Renal cortical epithelial cell (primary cell): ENCODE measurements at places on chromosomes 6 and 20.

DNA sequence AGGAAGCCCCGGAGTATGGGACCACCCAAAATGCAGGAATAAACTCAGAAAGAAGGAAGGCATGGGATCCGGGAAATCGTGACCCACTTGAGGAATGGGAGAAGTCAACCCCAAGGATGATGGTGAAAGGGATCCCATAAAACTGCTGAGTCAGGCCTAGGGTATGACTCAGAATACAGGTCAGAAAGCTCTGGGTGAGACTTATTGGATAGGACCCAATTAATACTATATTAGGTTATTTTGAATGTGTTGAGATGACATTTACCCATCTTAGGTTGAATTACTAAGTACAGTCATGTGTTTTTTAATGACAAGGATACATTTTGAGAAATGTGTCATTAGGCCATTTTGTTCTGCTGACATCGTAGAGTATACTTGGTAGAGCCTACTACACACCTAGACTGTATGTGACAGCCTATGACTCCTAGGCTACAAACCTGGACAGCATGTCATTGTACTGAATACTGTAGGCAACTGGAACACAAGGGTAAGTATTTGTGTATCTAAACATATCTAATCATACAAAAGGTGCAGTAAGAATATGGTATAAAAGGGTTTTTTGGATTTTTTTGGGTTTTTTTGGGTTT is 17.1 kb upstream of the HIVEP1 start:
- peak; percentile 45 for DNase-seq

GRCh38 chr6:16493112-16493511 is 254.7 kb downstream of the GMPR start:
- DNase-seq, result no peak

GRCh38 chr6:143867236-143867635 is 3.0 kb downstream of the ZC2HC1B start:
- no peak for DNase-seq

GRCh38 chr6:85942844-85943243 is 300.2 kb upstream of the SYNCRIP start:
- DNase-seq, result no peak

DNA sequence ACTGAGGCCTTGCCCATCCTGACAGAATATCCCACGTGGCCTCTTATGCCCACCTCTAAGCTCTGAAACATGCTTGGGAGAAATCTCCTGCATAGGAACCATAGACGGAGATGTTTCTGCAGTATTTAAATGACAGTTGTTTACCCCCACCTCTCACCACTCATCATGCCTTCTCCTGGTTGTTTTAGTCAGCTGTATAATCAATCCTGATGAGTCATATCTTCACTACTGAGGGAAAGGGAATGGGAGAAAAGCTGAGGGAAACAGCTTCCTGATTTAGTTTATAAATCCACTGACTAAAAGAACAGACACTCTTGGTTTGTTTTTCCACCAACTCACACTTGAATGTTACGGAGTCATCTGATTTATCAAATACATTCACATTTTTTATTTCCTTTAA is 113.2 kb upstream of the TENT5A start:
- peak; percentile 80 for DNase-seq

- DNase-seq, result no peak
These were observed 173.8 kb downstream of the CD83 start for GRCh38 chr6:14291331-14291730.

GRCh38 chr6:157645201-157645795 is 177.7 kb upstream of the SNX9 start:
- DNase-seq, result no peak

- peak; percentile 41 for DNase-seq
These were observed 79.2 kb downstream of the WDR27 start for GRCh38 chr6:169622618-169623017.

GRCh38 chr6:84556541-84557335 is 207.7 kb downstream of the TBX18 start:
- DNase-seq, result no peak

- no peak for DNase-seq
These were observed 467.4 kb downstream of the CDC5L start for GRCh38 chr6:44854712-44855443.

GRCh38 chr6:134343066-134343465 is 25.2 kb upstream of the SGK1 start:
- DNase-seq, result no peak

DNA sequence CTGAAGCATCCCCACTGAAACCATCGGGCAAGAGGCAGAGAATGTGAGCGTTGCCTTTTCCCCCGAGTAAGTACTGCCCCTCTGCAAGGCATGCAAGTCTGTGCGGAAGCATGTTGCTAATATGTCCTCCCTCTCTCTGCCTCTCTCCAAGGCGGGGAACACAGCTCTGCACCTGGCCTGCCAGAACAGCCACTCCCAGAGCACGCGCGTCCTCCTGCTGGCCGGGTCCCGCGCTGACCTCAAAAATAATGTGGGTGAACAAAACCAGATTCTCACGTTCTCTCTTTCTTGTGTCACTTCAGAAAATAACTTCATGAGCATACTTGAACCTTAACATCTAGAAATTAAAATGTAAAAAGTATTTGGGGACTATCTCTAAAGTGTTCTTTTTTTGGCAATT is 26.4 kb downstream of the LYRM2 start:
- no peak for DNase-seq

- DNase-seq, result no peak
These were observed 244.0 kb downstream of the TMEM242 start for GRCh38 chr6:157079277-157079676.

DNA sequence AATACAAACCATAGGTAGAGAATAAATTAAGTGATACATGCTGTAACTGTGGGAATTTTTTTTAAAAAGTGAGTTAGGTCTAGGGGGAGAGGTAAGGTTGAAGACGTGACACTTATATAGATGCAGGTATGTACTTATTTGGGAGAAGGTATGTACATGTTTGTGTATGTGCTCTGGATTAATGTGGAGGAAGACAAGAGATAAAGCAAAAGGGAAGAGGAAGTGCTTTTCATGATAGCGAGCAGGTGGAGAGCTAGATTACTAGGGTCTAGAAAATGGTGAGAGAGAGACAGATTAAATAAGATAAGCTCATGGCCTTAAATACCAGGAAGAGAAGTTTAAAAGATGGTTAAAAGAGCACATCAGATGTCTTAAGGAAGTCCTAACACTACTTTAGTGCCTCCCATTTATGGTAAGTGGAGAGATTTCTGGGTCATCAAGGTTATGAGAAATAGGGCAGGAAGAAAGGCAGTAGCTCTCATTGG is 92.5 kb downstream of the MAN1A1 start:
- DNase-seq, result no peak

GRCh38 chr6:43744491-43744890 is 25.5 kb upstream of the VEGFA start:
- no peak for DNase-seq

GRCh38 chr6:42166444-42167141 is 6.6 kb upstream of the GUCA1A start:
- peak; percentile 61 for DNase-seq

GRCh38 chr20:63842258-63842657 is 11.2 kb upstream of the ZBTB46 start:
- DNase-seq, result no peak

- peak; percentile 89 for DNase-seq
These were observed 448 bp upstream of the RIN2 start for GRCh38 chr20:19757487-19758132.

DNA sequence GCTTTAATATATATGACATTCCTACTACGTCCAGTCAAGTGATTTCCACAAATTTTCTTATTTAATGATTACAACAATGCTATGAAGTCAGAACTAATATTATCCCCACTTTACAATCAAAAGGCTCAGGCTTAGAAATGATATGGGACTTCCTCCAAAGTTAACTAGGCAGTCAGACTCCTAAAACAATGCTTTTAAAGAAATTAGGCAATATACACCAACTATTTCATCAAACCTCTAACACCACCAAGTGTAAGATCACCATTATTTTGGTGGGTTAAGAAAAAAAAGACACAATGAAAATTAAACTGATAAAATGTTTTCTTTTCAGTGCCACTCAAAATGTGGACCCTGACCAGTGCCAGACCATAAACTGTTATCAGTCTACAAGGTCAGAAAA is 256.1 kb upstream of the RUNX2 start:
- DNase-seq, result peak; percentile 61

GRCh38 chr20:2132461-2132901 is 30.9 kb downstream of the STK35 start:
- no peak for DNase-seq

DNA sequence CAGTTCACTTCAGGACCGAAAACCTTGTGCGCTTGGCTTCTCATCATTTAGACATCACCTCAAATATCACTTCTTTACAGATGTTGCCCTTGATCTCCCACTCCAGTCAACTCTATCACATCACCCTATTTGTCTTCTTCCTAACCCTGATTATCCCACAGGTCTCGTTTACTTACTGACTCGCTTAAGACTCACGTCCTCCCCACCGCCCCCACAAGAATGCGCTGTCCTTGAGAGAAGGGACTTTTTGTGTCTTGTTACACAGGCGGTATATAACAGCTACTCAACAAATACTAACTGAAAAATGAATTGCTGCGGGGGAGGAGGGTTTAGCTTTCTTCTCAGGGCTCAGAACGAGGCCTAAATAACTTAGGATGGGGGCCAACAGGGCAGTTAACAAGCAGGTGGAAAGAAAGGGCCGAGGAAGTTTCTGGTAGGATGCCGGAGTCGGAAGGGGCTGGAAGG is 527 bp downstream of the TOMM34 start:
- peak; percentile 71 for DNase-seq

GRCh38 chr6:160505970-160506369 is 157.8 kb downstream of the SLC22A3 start:
- DNase-seq, result no peak
